ENCODE measurements at places on chromosomes 1 and 21. TPM values are rescaled to one million over a fixed set of nuclear protein-coding genes. Genes with fewer than 3 reads are reported as not detected.

GRCh38 chr1:197027359-197027758 is 39.7 kb downstream of the F13B start:
- DNase-seq = no peak
- H3K4me1 ChIP-seq = no peaks in the 10 kb centered on the region
- H3K27ac ChIP-seq = no peak overlapping the region
- H3K36me3 ChIP-seq = no peaks in the 10 kb centered on the region
- no peak overlapping the region for H3K4me3 ChIP-seq

DNA sequence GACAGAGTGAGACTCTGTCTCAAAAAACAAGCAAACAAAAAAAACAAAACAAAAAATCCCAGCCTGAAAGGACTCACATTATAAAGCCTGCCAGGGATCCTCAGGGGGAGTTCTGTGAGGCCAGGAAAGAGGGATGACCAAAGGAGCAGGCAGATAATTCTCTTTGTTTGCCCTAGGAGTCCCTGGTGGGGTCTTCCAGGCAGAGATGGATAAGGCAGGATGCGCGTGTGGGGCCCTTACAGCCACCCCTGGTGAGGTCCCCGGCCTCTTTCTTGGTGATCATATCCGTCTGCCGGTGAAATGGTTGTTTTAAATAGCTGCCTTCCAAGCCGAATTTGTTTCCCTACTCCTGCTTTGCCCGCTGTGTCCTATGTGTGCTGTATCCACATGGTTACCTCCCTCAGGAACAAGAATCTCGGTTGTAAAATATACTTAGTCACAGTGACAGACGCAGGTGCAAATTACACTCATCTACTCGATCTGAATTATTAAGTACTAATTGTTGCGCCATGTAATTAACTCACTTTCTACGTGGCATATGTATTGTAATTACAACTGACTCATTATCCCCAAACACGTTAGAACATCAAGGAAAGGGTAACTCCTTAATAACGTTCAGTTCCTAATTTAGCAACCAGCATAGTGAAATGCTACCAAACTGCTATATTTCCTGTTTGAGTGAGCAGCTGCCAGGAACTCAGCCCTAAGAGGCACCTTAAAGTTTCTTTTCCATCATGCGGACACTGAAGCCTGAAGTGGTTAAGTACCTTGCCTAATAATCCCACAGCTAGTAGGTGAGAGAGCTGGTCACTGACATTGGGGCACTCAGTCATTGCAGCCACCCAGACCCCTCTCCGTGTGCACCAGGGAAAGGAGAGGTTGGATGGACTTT is 106.4 kb downstream of the ZSCAN20 start:
- H3K27me3 ChIP-seq = no peaks in the 10 kb centered on the region
- no peak for DNase-seq
- H3K27ac ChIP-seq = no peak overlapping the region
- H3K36me3 ChIP-seq = no peaks in the 10 kb centered on the region
- H3K4me1 ChIP-seq = peaks cover 5% of the 10 kb centered on the region

GRCh38 chr1:205267306-205267902 is 39.7 kb downstream of the TMCC2 start:
- H3K36me3 ChIP-seq = no peaks in the 10 kb centered on the region
- DNase-seq = no peak

- H3K36me3 ChIP-seq = no peaks in the 10 kb centered on the region
- peak within 1 kb of the TSS; percentile 78 for H3K27ac ChIP-seq
- H3K4me1 ChIP-seq = no peaks in the 10 kb centered on the region
- no peaks in the 10 kb centered on the region for H3K27me3 ChIP-seq
- H3K4me3 ChIP-seq = no peak within 1 kb of the TSS
- DNase-seq = no peak
Observed at GRCh38 chr1:110390692-110391245, at the start of gene SLC16A4. TSS of gene SLC16A4 (minus strand) at chr1:110391026. CDS start at chr1:110389323, 1,703 bp downstream.

The FCRL2 gene
- total RNA-seq = 0.16 TPM

- H3K36me3 ChIP-seq = no peaks in the 10 kb centered on the region
- no peak overlapping the region for H3K27ac ChIP-seq
- H3K4me3 ChIP-seq = no peak overlapping the region
- DNase-seq = no peak
- no peaks in the 10 kb centered on the region for H3K4me1 ChIP-seq
Observed at GRCh38 chr1:190812996-190813395, 335.3 kb upstream of the BRINP3 start.

The YARS1 gene
- total RNA-seq = 79.8 TPM

The TMEM54 gene
- 18.7 TPM for total RNA-seq

The PADI3 gene
- total RNA-seq = 1.2 TPM

- no peaks in the 10 kb centered on the region for H3K36me3 ChIP-seq
- H3K27ac ChIP-seq = no peak overlapping the region
- DNase-seq = no peak
- no peak overlapping the region for H3K4me3 ChIP-seq
- H3K27me3 ChIP-seq = no peaks in the 10 kb centered on the region
Observed at GRCh38 chr1:79603843-79604242, 597.3 kb upstream of the ADGRL4 start.

DNA sequence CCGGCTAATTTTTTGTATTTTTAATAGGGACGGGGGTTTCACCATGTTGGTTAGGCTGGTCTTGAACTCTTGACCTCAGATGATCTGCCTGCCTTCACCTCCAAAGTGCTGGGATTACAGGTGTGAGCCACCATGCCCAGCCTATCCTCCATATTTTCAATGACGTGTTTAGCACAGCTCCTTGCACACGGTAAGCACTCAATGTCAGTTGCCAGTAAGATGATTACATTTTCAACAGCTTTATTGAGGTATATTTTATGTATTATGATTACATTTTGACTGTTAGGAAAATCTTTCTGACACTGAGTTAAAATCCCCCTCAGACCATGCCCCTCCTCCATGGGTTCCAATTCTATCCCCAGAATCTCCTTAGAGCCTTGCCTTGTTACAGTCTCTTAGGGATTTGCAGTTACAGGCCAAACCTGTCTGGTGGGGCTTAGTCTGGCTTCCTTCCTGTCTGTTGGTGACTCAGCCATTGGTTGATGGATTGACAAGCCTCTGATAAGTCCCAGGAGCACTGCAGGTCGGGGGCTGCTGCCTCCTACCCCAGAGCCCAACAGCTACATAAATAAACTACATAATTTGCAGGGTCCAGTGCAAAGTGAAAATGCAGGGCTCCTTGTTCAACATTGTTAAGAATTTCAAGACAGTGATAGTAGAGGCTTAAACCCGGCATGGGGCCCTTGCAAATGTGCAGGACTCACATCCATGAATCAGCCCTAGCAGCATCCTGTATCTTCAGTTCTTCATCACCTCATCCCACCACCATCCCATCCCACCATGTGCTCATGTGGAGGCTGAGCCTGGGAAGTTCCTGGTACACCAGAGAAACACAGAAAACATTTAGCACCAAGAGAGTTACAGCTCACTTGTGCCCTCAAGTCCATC is 23.4 kb downstream of the COA7 start:
- H3K36me3 ChIP-seq = no peaks in the 10 kb centered on the region
- H3K27me3 ChIP-seq = no peaks in the 10 kb centered on the region
- H3K4me3 ChIP-seq = no peak overlapping the region
- no peak for DNase-seq
- no peak overlapping the region for H3K27ac ChIP-seq

- no peaks in the 10 kb centered on the region for H3K27me3 ChIP-seq
- no peaks in the 10 kb centered on the region for H3K36me3 ChIP-seq
- no peak for DNase-seq
- H3K4me1 ChIP-seq = no peaks in the 10 kb centered on the region
Observed at GRCh38 chr21:33734291-33734690, 92.0 kb downstream of the ITSN1 start.

The RGSL1 gene
- 12.6 TPM for total RNA-seq

GRCh38 chr1:145758575-145758974 is 39.3 kb downstream of the CD160 start:
- no peak overlapping the region for H3K27ac ChIP-seq
- no peaks in the 10 kb centered on the region for H3K4me1 ChIP-seq
- no peaks in the 10 kb centered on the region for H3K27me3 ChIP-seq
- H3K4me3 ChIP-seq = no peak overlapping the region
- no peak for DNase-seq

The CFHR4 gene
- total RNA-seq = not detected

- H3K4me3 ChIP-seq = no peak overlapping the region
- H3K27me3 ChIP-seq = no peaks in the 10 kb centered on the region
- no peak overlapping the region for H3K27ac ChIP-seq
- H3K4me1 ChIP-seq = no peaks in the 10 kb centered on the region
- no peak for DNase-seq
- H3K36me3 ChIP-seq = no peaks in the 10 kb centered on the region
Observed at GRCh38 chr21:35096959-35097358, 47.9 kb upstream of the RUNX1 start.

DNA sequence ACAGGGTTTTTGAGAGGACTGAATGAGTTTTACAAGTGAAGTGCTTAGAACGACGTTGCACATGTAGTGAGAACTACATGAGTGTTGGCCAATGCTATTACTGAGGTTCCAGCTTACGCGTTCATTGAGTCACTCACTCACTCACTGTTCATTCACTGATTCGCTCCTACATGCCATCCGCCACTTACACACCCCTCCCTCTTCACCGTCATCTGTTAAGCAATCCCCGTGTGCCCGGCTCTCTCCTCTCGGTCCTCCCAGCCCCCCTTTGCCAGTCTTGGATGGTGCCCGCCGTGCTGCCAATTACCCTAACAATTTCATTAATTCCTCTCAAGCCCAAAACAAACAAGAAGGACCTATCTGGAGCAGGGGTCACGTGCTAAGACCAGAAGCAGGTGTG is 27.3 kb upstream of the EPHA2 start:
- no peaks in the 10 kb centered on the region for H3K27me3 ChIP-seq
- no peak overlapping the region for H3K4me3 ChIP-seq
- H3K4me1 ChIP-seq = peaks cover 7% of the 10 kb centered on the region
- DNase-seq = no peak

The SMPDL3B gene
- 2.1 TPM for total RNA-seq

- no peaks in the 10 kb centered on the region for H3K27me3 ChIP-seq
- H3K27ac ChIP-seq = no peak overlapping the region
- H3K4me1 ChIP-seq = peaks cover 38% of the 10 kb centered on the region
Observed at GRCh38 chr1:3543076-3544039, 68.0 kb downstream of the MEGF6 start.

GRCh38 chr1:241799416-241799815 is 48.6 kb upstream of the EXO1 start:
- no peaks in the 10 kb centered on the region for H3K36me3 ChIP-seq
- no peaks in the 10 kb centered on the region for H3K27me3 ChIP-seq
- DNase-seq = no peak

DNA sequence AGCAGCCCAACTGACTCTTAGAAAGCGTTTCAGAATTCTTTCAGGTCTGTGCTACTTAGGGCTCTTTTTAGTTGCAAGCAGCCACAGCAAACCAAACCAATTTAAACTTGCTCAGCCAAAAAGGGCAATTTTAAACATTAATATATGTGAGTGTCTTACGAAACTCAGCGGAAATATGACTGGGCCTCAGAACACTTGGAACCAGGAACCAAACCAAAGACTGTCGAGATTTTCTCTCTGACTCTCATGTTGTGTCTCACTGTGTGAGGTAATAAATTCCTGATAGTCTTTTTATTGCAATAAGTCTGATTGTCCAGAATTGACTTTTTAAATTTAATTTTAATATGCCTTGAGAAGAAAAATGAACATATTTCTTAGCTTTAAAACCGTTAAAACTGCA is 122.3 kb downstream of the SYF2 start:
- H3K27ac ChIP-seq = no peak overlapping the region
- no peaks in the 10 kb centered on the region for H3K36me3 ChIP-seq
- H3K4me1 ChIP-seq = no peaks in the 10 kb centered on the region
- no peaks in the 10 kb centered on the region for H3K27me3 ChIP-seq

- DNase-seq = no peak
- H3K36me3 ChIP-seq = no peaks in the 10 kb centered on the region
- no peak overlapping the region for H3K27ac ChIP-seq
- H3K4me1 ChIP-seq = peaks cover 3% of the 10 kb centered on the region
- no peak overlapping the region for H3K4me3 ChIP-seq
- no peaks in the 10 kb centered on the region for H3K27me3 ChIP-seq
Observed at GRCh38 chr21:43006874-43007208, 32.5 kb downstream of the PKNOX1 start.

The SLC22A15 gene
- total RNA-seq = 9.4 TPM

The GDAP2 gene
- 44.7 TPM for total RNA-seq

DNA sequence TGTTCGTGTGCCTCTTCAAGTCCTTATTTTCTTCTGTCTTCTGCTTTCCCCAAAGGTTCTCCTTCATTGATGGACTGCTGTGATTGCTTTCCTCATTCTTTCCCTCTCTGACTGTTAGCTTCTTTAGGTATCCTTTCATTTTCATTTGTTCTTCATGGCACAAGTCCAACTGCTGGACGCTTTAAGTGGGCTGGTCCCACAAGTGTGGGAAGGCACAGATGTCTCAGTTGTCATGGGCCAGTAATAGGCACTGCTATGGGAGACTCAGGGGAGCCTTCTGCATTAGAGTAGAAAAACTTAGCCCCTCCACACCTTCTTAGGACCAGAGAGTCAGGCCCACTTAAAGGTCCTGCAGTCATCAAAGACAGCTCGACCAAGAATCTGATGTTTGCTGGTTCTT is 122.3 kb upstream of the C1orf105 start:
- no peak for DNase-seq
- H3K27ac ChIP-seq = no peak overlapping the region
- no peaks in the 10 kb centered on the region for H3K36me3 ChIP-seq
- H3K4me3 ChIP-seq = no peak overlapping the region
- peaks cover 2% of the 10 kb centered on the region for H3K4me1 ChIP-seq

The VASH2 gene
- 9.5 TPM for total RNA-seq

The GUCA2B gene
- total RNA-seq = not detected

- H3K4me3 ChIP-seq = no peak overlapping the region
- H3K27me3 ChIP-seq = no peaks in the 10 kb centered on the region
- peak overlapping the region; percentile 66 for H3K27ac ChIP-seq
- DNase-seq = peak; percentile 51
Observed at GRCh38 chr1:91651661-91652071, 151.0 kb downstream of the CDC7 start.

DNA sequence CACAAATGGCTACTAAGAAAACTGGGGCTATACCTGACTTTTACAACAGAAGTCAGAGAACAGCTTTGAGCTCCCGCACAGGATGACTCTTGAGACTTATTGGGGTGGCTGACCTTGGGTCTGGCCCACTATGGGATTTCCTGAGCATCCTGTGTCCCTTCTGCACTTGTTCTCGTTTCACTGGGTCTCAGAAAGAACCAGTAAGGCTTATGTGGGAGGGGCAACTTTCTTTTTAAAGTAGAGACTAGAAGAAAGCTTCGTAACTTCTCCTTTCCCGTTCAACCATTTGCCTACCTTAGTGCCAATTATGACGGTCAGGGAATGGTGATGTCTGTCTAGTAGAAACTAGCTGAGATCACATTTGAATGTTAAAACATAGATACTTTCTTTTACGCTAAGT is 59.5 kb upstream of the C1orf105 start:
- H3K36me3 ChIP-seq = no peaks in the 10 kb centered on the region
- H3K27ac ChIP-seq = no peak overlapping the region
- no peak for DNase-seq
- H3K27me3 ChIP-seq = no peaks in the 10 kb centered on the region
- no peak overlapping the region for H3K4me3 ChIP-seq

DNA sequence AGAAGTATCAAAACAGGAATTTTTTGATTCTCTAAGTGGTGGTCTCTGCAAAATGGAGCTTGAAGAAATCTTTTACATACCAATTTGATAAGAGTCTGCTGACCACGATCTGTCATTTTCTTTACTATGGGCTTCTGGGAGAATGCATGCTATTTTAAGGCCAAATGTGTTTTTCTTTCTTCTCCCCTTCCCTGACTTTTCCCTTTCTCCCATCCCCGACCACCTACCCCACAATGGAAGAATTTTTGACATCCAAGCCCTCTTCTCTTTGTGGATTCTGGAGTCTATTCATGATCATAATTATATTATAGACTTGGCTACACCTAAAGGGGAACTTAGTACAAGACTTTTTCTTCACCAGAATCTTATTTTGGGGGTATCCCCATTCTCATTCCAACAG is 31.3 kb downstream of the CNIH4 start:
- no peaks in the 10 kb centered on the region for H3K4me1 ChIP-seq
- H3K4me3 ChIP-seq = no peak overlapping the region
- H3K36me3 ChIP-seq = no peaks in the 10 kb centered on the region
- no peaks in the 10 kb centered on the region for H3K27me3 ChIP-seq
- no peak overlapping the region for H3K27ac ChIP-seq

The LPAR3 gene
- total RNA-seq = 73.8 TPM

Data from testis (tissue), 5 donors.